Left kidney (tissue), 8 donors: ENCODE measurements at places on chromosomes 5 and 9.

- DNase-seq: no peak
Measured at GRCh38 chr5:21238786-21239185, 1250.8 kb upstream of the CDH18 start.

GRCh38 chr5:72465066-72465465, 42.1 kb downstream of the ZNF366 start:
- DNase-seq: no peak

- no peak for DNase-seq
Measured at GRCh38 chr5:95081982-95082381, 202.9 kb downstream of the MCTP1 start.

- DNase-seq: no peak
Measured at GRCh38 chr5:111741278-111741677, 15.7 kb downstream of the NREP start.

DNA sequence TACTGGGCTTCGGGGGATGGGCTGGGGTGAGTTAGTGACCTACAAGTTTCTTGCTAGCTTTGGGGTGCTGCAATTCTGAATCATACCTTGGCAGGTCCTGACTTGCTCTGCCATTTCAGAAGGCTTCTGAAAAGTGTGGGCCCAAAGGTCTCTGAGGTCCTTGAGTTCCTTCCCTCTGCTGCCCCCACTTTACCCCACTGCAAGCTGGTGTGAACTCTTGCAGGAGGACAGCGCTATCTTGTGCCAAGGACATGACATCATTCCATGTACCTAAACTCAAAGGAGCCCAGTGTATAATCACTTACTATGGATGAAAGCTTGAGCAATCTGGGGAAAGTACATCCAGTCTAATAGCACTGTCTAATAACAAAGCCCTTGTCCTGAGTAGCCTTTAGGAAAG, 157.4 kb downstream of the RMI1 start:
- DNase-seq: no peak

GRCh38 chr5:159488516-159488915, 158.2 kb upstream of the IL12B start:
- DNase-seq: no peak

GRCh38 chr5:179534431-179534830, 15.9 kb upstream of the RUFY1 start:
- DNase-seq: no peak

GRCh38 chr9:2242831-2243330, 227.7 kb downstream of the SMARCA2 start:
- no peak for DNase-seq

DNA sequence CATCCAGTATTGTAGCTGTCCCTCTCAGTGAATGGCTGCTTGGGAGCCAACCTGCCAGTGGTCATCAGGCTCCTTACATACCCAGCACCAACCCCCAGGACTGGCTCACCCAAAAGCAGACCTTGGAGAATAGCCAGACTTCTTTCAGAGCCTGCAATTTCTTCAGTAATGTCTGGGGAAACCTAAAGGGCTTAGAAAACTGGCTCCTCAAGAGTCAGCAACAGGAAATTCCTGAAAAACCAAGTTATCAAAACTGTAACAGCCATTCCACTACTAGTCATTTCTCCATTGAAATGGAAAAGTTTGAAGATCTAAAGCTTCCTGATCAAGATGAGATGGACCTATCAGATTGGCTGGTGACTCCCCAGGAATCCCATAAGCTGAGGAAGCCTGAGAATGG, 12.3 kb upstream of the STING1 start:
- no peak for DNase-seq

DNA sequence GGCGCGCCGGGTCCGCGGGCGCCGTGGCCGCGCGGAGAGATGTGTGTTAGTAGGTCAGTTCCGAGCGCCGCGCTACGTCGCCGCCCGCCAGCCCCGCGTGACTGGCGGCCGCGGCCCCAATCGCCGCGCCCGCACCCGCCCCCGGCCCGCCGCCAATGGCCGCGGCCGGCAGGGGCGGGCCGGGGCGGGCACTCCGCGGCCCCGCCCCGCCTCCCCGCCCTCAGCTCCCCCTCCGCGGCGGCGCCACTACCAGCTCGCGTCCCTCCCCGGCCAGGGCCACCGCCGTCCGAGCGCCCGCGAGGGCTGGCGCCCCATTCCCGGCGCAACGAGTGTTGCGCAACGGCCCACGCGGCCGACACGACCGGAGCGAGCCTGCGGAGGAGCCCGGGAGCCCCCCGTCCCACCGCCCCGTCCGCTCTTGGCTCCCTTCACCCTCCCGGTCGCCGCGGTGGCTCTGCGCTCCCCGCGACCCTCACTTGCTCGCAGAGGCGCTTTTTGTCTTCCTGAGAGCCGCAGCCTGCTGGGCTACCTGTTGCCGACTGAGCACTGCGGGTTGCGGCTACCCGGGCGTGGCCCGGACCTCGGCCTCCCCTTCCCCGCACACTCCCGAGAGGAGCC, at the start of gene NFIL3:
Gene NFIL3 (minus strand): TSS at position 48 of the 618 bp plus-strand sequence. CDS start 13,098 bp downstream, outside the sequence.
- peak; percentile 80 for DNase-seq

- DNase-seq: no peak
Measured at GRCh38 chr9:132125361-132125760, 36.5 kb upstream of the NTNG2 start.

DNA sequence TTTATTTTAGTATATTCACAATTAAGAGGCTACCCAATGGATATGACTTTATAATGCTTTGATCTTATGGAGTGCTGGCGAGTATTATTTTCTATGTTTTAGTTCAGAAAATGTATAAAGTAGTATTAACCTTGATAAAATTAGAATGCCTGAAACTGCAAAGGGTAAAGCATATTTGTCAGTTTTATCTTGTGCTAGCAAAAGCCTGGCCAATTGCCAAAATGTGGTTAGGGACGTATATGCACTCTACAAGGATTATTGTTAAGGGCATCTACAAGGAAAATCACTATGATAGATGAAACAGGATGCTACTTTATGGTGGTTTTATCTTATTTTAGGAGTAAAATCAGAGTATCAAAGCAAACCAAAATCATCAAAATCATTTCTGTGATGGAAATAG, 281.7 kb downstream of the CCDC171 start:
- DNase-seq: no peak

GRCh38 chr5:86917117-86917579, 299.4 kb downstream of the COX7C start:
- peak; percentile 46 for DNase-seq

DNA sequence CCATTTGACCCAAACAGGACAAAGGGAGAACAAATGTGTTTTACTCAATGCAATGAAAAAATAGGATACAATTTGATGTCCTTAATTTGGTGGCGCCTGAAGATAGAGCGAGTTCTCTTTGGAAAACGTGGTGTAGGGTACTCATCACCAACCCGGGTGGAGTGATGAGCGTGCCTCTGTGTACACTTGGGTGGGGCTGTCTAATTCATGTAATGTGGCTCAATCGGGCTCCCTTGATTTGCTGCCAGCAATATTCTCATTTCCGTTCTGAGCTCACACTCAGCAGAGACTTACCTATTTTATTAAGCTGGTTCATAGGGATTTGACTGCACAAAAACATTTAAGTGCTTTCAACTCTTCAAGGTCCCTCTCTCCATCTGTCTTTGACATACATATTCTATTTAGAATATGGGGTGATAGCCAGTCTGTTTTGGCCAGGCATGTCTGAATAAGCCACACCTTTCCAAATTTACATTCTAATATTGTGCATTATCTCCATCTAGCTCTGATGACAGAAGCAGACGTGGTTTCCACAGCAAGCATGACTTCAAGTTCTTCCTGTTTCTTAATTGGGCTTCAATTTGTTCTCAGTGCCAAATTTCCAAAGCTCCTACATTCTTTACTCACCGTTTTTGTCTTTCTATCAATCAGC, 162.5 kb downstream of the IRX2 start:
- no peak for DNase-seq

- no peak for DNase-seq
Measured at GRCh38 chr5:154298065-154298464, 107.5 kb downstream of the GALNT10 start.

- DNase-seq: no peak
Measured at GRCh38 chr5:132777209-132778069, at the start of gene SEPTIN8. Gene SEPTIN8, minus strand, starts transcription at chr5:132777239. Its CDS starts 102 bp downstream, at chr5:132777137.

- DNase-seq: no peak
Measured at GRCh38 chr9:121373011-121373729, 3.1 kb upstream of the STOM start.

DNA sequence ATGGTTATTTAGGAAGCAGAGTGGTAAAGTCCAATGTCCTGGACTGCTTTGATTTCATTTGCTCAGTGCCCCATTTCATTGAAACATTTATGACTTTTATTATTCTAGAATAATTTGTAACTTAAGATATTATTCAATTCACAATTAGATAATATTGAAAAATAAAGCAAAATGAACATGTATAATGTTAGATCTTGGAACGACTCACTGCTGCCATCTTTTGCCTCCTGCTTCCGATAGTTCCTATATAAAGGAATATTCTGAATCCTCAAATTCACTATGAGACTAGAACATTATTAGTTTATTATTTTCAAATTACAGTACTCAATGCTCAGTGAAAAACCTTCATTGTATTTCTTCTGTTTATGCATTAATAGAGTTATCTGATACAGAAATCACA, 2.3 kb upstream of the CTNND2 start:
- no peak for DNase-seq
